ENCODE measurements at places on chromosomes 5 and 9.

DNA sequence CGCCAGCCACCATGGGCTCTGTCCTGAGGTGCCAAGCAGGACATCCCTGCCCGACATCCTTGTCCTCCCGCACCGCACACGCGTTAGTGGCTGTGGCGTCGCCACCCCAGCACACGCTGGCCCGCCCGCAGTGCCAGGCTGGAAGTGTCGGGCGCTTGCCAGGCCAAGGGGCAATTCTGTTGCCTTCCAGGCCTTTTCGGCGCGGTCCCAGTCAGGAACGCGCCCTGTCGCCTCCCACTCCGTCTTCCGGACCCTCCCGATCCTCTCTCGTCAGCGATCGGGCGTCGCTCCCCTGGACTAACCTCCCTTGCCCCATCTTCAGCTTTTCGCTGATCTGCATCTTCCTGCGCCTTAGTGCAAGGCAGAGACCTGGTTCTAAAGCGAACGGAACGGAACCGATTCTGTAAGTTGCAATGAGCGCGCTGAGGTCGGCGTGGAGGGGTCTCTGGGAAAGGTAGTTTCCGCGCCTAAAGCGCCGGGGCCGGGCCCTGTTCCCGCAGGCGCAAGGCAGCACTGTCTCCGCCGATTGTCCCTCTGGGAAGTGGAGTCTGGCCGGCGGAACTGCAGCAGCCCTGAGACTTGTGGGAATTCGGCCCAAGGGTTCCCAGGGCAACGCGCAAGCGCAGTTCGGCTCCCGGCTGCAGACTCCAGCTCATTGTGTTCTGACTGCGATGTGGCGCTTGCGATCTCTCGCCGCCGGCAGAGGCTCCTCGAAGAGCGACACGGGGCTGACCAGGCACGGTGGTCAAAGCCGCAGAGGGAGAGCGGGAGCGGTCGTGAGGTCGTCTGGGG, at the start of gene ZNF454:
Gene ZNF454, plus strand, starts transcription at position 630 of the 792 bp plus-strand sequence. CDS start 1,594 bp downstream, outside the sequence.
- no peak for DNase-seq

- DNase-seq: no peak
Measured at GRCh38 chr9:18143073-18143745, 330.7 kb upstream of the ADAMTSL1 start.

DNA sequence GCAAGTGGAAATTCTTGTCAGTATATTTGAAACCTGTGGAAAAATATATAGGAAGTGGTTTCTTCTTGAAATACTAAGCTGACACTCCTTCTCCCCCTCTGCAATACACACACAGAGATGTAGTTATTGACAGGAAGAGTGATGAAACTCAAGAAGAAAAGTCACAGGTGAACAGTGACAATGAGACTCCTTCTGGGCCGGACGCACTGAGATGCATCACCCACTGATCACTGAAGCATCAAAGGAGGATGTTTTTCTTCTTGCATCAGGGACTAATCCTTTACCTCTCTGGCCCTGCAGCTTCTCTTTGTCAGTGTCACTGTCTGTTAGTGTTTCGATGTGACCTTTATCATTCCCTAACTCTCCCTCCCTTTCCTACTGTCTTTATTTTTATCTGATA, 1864.2 kb upstream of the C9orf72 start:
- no peak for DNase-seq

DNA sequence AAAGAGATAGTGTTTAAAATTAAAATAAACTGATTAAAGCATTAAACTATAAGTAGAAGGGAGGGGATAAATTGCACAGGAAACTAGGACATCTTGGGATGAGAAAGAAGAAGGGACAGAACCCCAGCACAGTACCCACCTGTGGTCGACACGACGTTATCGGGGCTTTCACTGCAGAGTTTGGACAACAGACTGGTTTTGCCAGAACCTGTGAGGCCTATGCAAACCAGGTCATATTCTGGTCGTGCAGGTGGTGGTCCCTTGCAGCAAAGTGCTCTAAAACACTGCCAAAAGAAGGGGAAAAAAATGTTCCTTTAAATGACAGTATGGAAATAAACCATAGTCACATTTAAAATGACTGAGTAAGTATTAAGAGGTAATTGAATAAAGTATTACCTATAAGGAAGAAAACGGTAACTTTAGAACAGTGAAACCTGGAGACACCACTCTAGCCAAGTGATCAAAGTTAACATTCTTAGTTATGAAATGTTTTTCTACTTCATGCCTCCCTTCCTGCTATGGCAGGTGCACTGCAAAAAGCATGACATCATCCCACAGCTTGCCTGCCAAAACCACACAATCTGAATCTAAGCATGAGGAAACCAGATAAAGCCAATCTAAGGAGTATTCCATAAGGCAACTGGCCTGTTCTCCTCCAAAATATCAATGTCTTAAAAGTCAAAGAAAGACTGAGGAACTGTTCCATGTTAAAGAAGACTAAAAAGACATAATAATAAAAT, 138.6 kb downstream of the ARL15 start:
- no peak for DNase-seq

DNA sequence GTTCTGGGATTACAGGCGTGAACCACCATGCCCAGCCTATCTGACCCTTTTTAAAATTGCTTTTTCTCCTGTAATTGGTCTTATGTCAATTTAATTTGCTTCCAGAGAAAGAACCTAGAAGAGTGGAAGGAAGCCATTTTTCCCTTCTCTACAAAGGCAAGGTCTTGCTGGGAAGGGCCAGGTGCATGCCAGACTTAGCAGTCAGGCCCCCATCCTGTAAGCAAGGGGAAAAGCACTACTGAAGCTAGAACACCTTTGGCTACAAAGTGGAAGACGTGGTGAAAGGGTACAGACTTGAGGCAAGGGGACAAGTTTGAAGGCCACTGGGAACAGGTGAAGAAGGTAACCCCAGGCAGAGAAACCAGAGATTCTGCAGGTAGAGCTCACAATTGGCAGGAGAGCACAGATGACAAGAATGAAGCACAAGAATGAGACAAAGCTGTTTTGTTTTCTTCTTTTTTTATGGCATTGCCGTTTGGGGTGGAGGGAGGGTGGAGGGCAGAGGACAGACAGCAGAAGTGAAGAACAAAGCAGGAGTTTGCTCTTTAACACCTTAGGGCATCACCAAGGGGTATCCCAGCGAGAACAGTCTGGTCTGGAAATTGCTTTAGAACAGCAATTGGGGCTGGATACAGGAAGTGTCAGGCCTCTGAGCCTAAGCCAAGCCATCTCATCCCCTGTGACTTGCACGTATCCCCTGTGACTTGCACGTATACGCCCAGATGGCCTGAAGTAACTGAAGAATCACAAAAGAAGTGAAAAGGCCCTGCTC, 72.9 kb downstream of the SERINC5 start:
- no peak for DNase-seq

DNA sequence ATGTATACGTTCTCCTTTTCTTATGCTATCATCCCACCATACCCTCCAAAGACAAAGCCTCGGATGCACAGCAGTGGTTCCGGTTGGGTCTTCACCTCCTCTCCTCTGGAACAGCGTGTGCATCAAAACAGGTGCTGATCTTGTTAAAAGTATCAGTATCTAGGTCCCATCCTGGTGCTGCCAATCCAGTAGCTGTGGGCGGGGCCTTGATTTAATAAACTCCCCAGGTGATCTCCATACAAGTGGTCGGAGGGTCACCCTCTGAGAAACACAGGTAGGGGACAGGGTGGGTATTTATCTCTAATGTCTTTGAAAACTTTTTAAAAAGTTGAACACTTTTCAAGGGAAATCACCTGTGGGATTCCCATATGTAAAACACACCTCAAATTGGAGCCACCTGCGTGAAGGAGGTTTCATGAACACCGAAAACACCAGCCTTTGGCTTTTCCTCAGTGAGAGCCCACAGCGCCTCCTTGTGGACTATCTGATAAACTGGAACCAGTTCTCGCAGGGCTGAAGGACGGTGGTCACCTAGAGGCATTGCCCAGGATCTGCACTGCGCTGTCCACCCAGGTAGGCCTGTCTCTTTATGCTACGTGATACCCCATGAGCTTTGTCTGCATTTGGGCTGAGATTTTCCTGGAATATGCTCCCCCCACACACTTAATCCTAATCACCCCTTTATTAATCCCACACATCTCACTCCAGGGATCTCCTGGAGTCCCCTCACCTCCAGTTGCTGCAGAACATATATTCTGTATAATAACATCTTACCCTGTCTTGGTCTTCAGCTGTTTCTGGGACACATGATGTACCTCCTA, 80.5 kb upstream of the EPB41L4B start:
- no peak for DNase-seq

GRCh38 chr5:4020400-4020799, 424.8 kb downstream of the IRX1 start:
- DNase-seq: no peak

DNA sequence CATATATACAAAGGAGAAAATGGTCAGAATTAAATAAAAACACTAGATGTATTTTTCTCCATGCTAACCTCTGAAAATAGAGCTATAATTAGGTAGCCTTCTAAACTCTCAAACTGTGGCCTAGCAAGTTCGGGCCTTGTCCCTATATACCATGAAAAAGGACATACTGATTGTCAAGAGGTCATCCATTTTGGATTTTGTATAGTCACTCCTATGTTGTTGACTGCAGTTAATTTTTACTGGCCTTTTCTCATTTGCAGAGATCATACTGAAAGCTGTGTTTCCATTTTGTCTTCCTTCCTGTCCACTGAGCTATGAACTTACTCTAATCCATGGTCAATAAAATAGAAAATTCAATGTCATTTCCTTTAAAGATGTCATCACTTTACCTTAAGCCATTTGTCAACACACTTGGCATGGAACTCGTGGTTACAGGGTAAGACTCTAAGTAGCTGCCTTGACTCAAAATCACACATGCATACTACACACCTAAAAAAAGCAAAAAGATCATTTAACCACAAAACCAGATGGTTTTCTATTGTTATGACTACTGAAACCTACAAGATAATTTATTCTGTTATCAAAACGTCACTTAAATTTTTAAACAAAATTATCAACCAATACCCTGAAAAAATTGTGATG, 58.0 kb downstream of the RNF38 start:
- DNase-seq: no peak

GRCh38 chr5:176653401-176654385, 6.4 kb downstream of the TSPAN17 start:
- no peak for DNase-seq
